ENCODE measurements at places on chromosomes 3 and 15.

DNA sequence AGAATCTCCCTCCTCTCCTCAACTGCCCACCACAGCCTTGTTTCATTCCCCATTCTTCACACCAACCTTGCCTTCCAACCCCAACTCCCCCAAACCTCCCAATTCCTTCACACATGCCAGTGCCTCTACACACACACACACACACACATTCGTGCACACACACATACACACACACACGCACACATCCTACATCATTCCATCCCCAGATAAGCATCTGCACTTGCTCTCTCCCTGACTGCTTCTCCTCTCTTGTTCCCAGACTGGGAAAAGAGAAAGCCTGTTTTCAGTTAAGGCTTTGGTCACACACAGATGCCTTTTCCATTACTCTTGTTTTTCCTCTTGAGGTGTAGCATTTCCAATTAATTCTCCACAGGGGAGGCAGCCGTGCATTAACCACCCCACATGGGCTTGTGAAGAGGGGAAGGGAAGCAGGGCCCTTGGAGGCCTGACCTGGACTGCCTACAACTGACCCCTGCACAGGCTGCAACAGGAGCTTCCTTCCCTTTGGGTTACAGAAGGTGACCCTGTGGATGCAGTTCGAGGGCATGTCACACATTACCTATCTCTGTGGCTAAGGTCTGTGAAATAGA lies 32.0 kb upstream of the BOC start:
- no peak for DNase-seq

GRCh38 chr3:59101231-59101736 lies 51.5 kb upstream of the CFAP20DC start:
- DNase-seq: no peak

- DNase-seq: no peak
These were observed 644 bp downstream of the ZNF609 start for GRCh38 chr15:64460724-64461720.

GRCh38 chr3:99246010-99246654 lies 344.6 kb upstream of the DCBLD2 start:
- DNase-seq: no peak

GRCh38 chr3:132690040-132690439 lies 29.9 kb downstream of the UBA5 start:
- DNase-seq: no peak

- no peak for DNase-seq
These were observed 328.3 kb upstream of the CHRM5 start for GRCh38 chr15:33639978-33640377.

- DNase-seq: no peak
These were observed 150.1 kb upstream of the CCDC54 start for GRCh38 chr3:107227091-107227490.

All from stimulated activated CD8-positive, alpha-beta memory T cell treated with anti-CD3 and anti-CD28 coated beads, Interleukin-2, amount 100 ng/mL, for 1 hour (primary cell).